ENCODE measurements at places on chromosomes 11 and 22. TPM values are rescaled to one million over a fixed set of nuclear protein-coding genes. Genes with fewer than 3 reads are reported as not detected.

- peak; percentile 39 for DNase-seq
Observed at GRCh38 chr22:29073618-29074275, 912 bp downstream of the KREMEN1 start.

- DNase-seq, result no peak
Observed at GRCh38 chr11:46451759-46452158, 60.2 kb upstream of the CHRM4 start.

DNA sequence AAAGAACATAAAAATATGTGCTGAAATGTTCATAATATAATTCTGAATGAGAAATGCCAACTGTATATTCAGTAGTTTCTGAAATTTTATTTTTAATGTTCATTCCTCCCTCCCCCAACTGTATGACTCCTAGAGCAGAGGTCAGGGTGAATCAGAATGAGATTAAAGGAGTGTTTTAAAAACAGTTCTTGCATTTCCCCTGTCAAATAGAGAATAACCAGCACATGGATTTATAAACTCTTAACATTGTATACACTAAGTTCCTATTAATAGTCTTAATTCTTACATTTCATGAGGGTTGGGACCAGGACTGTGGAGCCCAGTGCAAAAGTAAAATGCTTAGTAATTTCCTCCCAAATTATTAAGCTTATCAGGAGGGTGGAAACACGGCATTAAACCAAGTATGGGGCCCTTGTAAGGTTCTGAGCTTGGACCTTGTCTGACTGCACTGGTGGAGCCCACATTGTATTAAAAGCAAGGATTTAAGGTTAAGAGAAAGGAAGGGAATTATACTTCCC is 474.6 kb upstream of the RAG2 start:
- DNase-seq, result no peak

DNA sequence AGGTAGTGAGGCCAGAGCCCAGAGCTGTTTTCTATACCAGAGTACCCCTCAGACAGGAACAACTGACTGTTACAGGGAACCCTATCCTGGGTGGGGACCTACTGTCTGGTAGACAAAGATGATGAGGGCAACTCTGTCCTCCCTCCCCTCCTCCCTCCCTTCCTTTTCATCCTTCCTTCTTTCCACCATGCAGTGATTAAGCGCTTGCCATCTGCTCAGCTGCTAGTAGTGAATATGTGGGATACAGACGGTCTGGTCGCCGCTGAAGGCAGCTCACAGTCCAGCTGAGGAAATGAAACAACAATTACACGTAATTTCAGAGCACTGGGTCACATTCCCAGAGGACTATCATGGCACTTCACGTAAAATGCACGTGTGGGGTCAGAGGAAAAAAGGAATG is 597.1 kb downstream of the BUD13 start:
- peak; percentile 80 for DNase-seq

The ART1 gene
- not detected for total RNA-seq
